H4 (cell line): ENCODE measurements at places on chromosomes 6 and 20. TPM values are rescaled to one million over a fixed set of nuclear protein-coding genes. Genes with fewer than 3 reads are reported as not detected.

DNA sequence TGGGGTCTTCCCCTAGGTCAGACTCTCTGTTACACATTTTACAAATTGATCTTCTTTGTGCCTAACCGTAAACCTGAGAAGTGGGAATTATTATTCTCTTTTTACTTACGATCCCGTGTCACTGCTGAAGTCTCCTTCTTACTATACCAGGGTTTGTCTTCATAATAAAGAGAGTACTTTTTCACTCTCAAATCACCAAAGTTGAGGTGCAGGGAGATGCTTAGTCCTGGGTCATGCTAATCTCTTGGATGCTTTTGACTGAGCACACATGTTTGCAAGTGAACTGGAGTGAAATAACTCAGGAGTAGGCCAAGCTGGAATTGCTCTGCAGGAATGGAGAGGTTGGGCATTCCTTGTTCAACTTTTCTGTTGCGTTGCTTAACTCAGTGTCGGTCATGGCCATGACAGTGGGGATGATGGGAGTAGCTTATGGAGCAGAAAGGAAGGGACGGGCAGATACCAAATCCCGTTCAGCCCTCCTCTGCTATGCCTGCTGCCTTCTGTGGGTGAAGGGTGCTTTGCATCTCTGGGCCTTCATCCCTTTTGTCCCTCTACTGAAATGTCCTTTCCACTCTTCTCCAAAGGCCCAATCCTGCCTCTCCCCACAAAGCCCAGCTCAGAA is 15.2 kb upstream of the TAGAP start:
- no peak for DNase-seq

DNA sequence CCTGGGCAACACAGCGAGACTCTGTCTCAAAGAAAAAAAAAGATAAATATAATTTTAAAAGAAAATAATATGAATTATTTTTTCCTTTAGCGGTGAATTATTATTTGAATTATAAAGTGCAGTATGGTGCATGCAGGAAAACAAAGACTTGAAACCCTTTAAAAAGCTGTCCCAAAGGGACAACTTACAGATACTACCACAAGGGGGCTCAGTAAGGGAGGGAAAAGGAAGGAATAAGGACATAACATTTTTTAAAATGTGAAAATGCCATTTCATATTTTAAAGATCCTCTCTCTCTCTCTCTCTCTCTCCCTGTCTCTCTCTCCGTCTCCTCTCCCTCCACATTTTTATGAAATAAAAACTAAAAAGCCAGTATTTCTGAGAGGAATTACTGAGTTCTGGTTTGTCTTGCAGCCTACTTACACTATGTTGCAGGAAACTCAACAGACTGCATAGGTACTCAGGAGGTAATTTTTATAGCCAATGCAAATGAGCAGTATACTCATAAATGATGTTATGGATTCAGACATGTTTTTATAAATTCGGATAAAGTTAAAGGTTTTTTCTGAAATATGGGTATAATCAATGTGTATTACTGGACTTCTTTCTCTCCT is 455.0 kb upstream of the GJE1 start:
- DNase-seq: peak; percentile 11

GRCh38 chr6:147986846-147987245 is 355.8 kb upstream of the SASH1 start:
- no peak for DNase-seq

GRCh38 chr6:140478631-140479030 is 1104.2 kb upstream of the CITED2 start:
- peak; percentile 19 for DNase-seq

GRCh38 chr6:69887026-69887425 is 20.7 kb downstream of the COL19A1 start:
- no peak for DNase-seq

DNA sequence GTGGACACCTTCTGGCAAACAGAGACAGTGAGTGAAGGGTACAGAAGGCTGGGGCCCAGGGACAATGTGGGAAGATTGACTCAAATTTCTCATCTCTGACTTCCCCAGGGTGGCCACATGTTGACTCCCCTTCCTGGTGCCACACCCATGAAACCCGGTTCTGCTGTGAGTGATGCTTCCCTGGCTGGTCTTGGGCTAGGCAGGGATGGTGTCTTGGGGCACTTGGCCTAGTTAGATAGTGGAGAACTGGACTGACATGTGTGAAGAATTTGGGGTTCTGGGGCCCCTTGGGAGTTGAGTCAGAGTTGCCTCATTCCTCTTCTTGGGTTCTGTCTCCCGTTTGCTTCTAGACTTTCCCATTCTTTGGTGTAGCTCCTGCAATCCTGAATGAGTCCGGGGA is 34.2 kb downstream of the GSS start:
- no peak for DNase-seq

- DNase-seq: no peak
Measured at GRCh38 chr6:164398647-164399046, 910.8 kb downstream of the C6orf118 start.

- DNase-seq: no peak
Measured at GRCh38 chr20:50746138-50746940, 15.0 kb downstream of the PARD6B start.

DNA sequence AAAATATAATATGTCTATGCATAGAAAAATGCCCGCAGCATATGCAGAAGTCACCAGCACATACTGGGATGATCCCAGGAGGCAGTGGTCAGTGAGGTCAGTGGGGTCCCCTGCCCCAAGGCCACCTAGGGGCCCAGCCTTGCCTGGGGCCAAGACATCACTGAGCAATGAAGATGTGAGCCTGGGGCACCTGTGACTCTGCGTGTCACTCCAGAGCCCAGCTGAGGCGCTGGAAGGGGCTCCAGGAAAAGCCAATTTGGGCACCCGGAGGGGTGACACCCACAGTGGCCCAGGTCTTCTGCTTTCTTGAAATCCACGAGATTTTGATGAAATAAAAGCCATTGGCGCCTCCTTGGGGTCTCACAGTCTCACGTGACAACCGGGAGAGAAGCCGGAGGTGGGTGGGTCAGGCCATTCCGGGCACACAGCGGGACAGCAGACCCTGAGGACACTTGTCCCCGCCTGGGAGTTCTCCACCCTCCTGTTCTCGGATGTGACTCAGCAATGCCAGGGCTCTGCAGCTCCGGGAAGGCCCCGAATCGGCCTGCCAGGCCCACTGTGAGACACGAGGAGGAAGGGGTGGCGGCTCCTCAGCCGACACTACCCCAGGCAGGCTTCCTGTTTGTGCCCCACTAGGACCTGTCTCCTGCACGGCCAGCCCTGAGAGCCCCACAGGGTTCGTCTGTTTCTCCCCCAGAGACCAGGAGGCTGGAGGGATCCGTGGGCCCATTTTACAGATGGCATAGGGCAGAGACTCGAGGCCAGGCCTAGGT is 24.4 kb upstream of the SLCO4A1 start:
- peak; percentile 40 for DNase-seq

DNA sequence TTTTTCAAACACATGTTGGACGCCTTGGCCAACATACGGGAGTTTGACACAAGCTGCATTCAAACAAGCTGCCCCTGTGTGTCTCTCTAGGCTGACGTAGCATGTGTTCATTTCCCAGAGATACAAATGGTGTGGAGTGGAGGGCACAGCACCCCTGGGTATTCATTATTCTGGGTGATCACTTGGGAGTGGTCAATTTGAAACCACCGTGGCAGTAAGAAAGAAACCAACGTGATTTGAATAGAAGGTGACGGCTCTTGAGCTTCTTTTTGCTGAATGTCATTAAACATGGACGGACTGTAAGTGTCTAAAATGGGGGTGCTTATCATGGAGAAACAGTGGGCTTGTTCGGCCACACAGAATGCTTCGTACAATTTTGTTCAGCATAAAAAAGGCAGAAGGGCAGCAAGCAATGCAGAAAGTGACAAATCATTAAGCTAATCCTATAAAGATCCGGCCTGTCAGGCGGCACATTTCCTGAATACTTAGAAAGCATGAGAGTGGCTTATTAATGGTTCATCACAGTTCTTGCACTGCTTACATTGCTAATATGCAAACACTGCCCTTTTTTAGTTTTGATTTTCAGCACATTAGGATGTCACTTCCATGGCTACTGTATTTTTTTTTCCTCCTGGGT is 1261.9 kb upstream of the CITED2 start:
- no peak for DNase-seq

DNA sequence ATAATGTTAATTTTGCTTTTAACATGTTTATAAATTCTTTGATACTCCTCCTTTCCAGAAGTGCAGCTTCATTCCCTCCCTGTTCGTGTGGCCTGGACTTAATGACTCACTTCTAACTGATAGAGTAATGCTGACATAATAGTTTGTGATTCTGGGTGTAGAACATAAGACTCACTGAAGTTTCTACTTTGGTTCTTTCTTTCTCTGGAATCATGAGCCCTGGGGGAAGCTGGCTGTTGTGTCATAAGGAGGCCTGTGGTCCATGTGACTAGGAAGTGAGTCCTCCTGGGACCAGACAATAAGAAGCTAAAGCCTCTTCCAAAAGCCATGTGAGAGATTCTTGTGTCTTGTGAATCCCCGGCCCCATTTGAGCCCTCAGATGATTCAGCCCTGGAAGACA is 30.5 kb upstream of the HLA-G start:
- DNase-seq: peak; percentile 28

DNA sequence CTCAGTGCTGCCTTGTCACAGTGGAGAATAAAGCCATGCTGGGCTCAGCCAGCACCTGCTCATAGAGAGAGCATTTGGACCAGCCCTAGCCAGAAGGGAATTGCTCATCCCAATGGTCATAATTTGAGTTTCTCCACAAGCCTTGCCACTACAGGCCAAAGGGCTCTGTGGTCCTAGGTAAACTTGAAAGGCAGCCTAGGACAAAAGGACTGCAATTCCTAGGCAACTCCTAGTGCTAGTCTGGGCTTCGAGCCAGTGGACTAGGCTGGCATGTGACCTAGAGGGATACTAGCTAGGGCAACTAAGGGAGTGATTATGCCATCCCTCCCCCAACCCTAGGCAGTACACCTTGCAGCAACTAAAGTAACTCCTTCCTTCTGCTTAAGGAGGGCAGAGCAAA is 516.2 kb downstream of the BCKDHB start:
- peak; percentile 16 for DNase-seq

DNA sequence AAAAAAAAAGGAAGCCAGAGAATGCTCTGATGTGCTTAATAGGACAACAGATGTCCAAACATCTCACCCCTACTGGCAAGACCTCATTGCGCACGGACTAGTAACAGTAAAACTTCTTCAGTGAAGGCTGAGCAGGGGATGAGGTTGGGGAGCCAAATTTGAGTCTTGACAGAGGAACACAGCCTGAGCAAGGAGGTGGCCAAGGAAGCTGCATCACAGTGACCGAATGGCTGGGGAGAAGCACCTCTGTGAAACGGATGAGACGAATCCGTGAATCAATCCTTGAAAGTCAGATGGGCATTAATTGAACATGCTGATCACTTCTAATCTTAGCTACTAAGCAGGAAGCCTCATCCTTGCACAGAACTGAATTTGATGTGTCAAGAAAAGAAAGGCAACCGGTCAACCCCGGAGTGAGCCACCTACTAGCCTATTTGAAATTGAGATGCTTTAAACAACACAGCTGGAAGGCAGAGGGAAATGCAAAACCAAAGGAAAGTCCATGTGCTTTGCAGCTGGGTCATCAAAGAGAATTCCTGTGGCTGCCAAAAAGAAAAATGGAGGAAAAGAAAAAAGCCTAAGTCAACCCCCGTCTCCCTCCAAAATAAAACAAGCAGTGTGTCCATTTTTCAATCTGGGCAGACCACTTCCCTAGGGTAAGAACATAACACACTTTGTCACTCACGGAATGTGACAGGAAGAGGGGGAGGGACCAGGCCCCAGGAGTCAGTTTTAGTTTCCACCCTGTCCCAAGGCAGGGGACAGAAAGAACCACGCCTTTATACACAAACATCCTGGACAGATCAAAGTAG is 29.5 kb downstream of the PXDC1 start:
- no peak for DNase-seq

GRCh38 chr20:12570371-12570770 is 438.4 kb upstream of the SPTLC3 start:
- peak; percentile 67 for DNase-seq

DNA sequence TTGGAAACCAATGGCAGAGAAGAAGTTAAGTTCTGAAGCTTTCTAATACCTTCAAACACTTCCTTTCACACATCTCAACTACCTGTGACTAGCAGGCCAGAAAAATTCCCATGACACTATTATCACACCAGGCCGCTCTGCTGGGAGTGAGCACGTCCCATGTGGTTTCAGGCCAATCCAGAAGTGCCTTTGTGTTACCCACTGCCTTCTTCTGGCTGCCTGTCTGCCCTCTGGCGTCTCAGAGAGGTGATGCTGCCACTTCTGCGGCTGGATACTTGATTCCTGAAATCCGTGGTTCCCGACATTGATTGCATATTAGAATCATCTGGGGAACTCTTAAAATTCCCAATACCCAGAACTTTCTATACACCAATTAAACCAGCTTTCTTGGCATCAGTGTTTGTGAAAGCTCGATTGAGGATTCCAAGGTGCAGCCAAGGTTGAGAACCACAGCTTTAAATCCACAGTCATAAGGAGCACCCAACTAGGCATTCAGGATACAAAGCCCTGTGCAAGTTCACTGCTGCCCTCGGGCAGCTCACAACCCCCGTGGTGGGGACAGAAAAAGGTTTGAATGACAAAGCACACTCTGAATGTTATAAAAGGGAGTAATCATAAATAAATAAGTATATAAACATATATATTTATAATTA is 65.6 kb downstream of the STMND1 start:
- peak; percentile 79 for DNase-seq

DNA sequence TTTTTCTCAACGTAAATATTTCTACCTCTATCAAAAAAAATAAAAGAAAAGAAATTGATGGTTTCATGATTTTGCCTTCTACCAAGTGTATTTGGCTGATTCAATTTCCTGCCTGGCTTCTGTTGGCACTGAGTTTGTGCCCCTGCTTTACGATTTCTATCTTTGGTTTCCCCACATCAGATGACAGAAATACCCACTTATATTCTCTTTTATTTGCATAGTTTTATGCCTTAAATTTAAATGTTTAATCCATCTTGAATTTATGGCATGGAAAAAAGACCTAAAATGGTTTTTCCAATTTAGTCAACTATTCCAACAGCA is 34.3 kb downstream of the RNF24 start:
- no peak for DNase-seq

GRCh38 chr6:145349950-145350510 is 385.3 kb downstream of the EPM2A start:
- DNase-seq: no peak

GRCh38 chr20:1472556-1473245 is 6.1 kb upstream of the NSFL1C start:
- no peak for DNase-seq

The PLG gene
- total RNA-seq: not detected in 2 replicates

The FKBP5 gene
- total RNA-seq: 2.0 and 3.4 TPM in 2 replicates

The CENPQ gene
- total RNA-seq: 16.1 and 22.8 TPM in 2 replicates

The RAET1L gene
- total RNA-seq: 0.14 TPM in 1 of 2 replicates, not detected in the other

The ARFGEF3 gene
- total RNA-seq: 0.10 and 0.23 TPM in 2 replicates

The CRISP3 gene
- not detected in 2 replicates for total RNA-seq

The WFDC5 gene
- total RNA-seq: not detected in 2 replicates

The C4A gene
- 7.2 and 8.5 TPM in 2 replicates for total RNA-seq

The STMN3 gene
- total RNA-seq: 9.4 and 18.9 TPM in 2 replicates
